Glutamatergic neuron (in vitro differentiated cells): ENCODE measurements at places on chromosomes 6 and 20.

- no peaks in the 10 kb centered on the region for H3K4me1 ChIP-seq
- no peaks in the 10 kb centered on the region for H3K36me3 ChIP-seq
- no peak overlapping the region for H3K27ac ChIP-seq
- no peaks in the 10 kb centered on the region for H3K27me3 ChIP-seq
- no peak overlapping the region for H3K4me3 ChIP-seq
These were observed 106.5 kb downstream of the HTR1B start for GRCh38 chr6:77356821-77357220.

- H3K4me3 ChIP-seq: no peak overlapping the region
- no peaks in the 10 kb centered on the region for H3K4me1 ChIP-seq
- peaks cover 9% of the 10 kb centered on the region for H3K27me3 ChIP-seq
- no peak overlapping the region for H3K27ac ChIP-seq
- DNase-seq: no peak
These were observed 23.0 kb downstream of the CEBPB start for GRCh38 chr20:50213531-50214106.

- peaks cover 19% of the 10 kb centered on the region for H3K36me3 ChIP-seq
- no peaks in the 10 kb centered on the region for H3K27me3 ChIP-seq
- DNase-seq: no peak
- no peak overlapping the region for H3K4me3 ChIP-seq
- H3K4me1 ChIP-seq: no peaks in the 10 kb centered on the region
These were observed 28.9 kb downstream of the TREM1 start for GRCh38 chr6:41257369-41258195.

DNA sequence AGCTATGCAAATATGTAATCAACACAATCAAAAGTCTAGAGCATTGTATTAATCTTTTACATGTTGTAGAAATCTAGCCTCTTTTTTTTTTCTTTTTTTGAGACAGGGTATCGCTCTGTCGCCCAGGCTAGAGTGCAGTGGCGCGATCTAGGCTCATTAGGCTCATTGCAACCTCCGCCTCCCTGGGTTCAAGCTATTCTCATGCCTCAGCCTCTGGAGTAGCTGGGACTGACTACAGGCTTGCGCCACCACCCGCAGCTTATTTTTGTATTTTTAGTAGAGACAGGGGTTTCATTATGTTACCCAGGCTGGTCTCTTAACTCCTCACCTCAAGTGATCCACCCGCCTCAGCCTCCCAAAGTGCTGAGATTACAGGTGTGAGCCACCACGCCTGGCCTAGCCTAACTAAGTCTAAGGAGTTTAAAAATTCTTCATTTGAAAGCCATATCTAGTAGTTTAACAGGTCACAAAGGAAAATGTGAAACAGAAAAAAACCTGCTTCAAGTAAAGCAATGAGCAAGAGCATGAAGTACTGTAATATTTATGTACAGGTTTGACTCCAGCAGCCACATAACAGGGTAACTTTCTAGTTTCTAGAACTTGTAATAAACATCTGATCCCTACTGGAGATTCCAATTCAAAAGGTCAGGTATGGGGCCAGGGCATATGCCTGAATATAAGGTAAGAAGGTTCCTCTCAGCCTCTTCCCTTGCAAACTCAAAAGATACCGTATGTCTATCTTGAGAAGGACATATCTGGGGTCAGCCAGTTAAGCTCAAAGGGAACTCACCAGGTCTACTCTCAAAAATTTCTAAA, 4.4 kb downstream of the CPNE1 start:
- no peaks in the 10 kb centered on the region for H3K36me3 ChIP-seq
- DNase-seq: no peak
- no peak overlapping the region for H3K4me3 ChIP-seq

DNA sequence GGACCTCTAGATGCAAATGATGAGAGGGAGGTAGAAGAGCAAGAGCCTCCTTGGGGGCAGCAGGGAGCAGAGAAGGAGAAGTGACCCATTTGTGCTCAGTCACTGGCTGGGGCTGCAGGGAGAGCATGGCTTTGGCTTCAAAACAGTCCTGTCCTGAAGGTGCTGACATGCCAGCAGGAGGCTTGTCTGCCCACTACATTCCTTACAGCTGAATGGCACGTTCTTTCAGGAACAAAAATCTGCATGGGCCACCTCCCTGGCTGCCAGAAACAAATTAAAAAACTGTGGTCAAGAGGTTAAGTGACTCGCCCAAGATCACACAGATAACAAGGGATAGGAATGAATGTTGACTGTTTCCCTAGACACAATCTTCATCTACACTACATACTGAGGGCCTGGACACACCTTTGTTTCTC, 188.8 kb downstream of the HIVEP2 start:
- no peak for DNase-seq
- no peak overlapping the region for H3K27ac ChIP-seq
- H3K36me3 ChIP-seq: no peaks in the 10 kb centered on the region
- no peak overlapping the region for H3K4me3 ChIP-seq

DNA sequence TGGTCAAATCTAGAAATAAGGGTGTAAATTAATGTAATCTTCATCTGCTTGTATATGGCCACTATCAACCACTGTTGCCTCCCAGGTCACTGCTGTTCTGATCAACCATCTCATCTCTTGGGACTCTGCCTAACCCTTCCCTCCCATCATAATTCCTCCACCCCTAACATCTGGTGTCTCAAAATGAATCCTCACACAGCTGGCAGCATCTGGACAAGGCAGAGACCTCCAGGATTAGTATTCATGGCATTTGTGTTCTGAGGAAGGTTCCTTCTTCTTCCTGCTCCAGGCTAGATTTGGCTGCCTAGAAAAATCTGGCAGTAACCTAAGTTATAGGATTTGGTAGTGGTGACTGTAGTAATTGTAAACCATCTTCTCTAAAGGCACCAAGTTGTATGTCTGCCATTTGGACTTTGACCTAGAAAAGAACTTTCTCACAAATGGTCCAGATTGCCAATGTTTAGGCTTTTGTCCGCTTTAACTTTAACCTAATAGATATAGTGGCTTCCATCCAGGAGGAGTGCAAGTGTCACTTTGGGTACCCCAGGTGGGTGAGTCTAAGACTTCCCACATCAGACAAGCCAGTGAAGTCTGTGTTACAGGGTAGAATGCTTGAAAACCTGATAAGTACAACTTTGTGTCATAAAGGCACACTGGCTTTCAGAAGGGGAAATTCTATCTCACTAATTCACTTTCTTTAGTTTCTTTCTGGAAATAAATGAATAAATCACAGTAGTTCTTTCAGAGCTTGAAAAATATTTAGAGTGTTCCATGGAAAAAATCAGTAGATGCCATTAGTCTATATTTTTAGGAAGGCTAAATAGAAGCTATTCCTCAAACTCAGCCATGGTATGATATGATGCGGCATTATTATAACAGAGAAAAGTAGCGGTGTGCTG, 3.0 kb upstream of the PHACTR2 start:
- H3K27ac ChIP-seq: no peak overlapping the region
- H3K4me3 ChIP-seq: no peak overlapping the region
- peaks cover 5% of the 10 kb centered on the region for H3K36me3 ChIP-seq
- H3K27me3 ChIP-seq: peaks cover 4% of the 10 kb centered on the region
- no peak for DNase-seq

DNA sequence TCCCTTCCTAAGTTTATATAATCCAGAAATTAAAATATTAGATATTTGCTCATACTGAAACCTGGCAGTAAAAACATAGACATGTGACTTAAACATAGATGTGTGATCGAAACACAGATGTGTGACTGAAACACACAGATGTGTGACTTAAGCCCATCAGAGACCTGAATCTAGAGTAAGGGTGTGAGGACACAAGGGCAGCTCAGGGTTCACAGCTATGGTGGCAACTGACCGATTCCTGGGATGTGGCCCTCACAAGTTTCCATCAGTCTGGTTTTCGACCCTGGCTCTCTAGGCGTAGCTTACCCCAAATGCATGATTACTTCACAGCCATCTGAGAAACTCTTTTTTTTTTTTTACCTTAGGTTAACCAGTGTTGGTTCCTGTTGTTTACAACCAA, 137.0 kb downstream of the NRN1 start:
- H3K27ac ChIP-seq: no peak overlapping the region
- H3K4me3 ChIP-seq: no peak overlapping the region
- peaks cover 15% of the 10 kb centered on the region for H3K36me3 ChIP-seq
- no peak for DNase-seq
- H3K4me1 ChIP-seq: peaks cover 10% of the 10 kb centered on the region

DNA sequence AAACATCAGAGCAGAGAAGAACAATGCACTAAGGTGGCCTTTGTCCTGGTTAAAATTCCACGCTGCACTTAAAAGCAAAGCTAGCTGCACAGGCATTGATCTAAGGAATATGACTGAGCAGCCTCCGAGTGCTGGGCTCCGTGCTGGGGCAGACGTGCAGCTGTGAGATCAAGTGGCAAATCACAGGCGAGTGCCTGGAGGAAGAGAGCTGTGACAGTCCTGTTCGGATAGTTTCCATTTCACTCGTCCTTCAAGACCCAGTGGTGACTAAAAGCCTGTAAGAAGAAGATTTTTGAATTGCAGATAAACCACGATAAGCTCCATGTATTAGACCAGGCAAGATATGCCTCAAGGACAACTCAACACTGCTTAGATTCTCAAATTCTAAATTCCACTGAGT, 247.9 kb downstream of the ANKRD60 start:
- no peak overlapping the region for H3K4me3 ChIP-seq
- no peak overlapping the region for H3K27ac ChIP-seq
- H3K4me1 ChIP-seq: peaks cover 31% of the 10 kb centered on the region
- H3K27me3 ChIP-seq: peaks cover 8% of the 10 kb centered on the region
- no peaks in the 10 kb centered on the region for H3K36me3 ChIP-seq

DNA sequence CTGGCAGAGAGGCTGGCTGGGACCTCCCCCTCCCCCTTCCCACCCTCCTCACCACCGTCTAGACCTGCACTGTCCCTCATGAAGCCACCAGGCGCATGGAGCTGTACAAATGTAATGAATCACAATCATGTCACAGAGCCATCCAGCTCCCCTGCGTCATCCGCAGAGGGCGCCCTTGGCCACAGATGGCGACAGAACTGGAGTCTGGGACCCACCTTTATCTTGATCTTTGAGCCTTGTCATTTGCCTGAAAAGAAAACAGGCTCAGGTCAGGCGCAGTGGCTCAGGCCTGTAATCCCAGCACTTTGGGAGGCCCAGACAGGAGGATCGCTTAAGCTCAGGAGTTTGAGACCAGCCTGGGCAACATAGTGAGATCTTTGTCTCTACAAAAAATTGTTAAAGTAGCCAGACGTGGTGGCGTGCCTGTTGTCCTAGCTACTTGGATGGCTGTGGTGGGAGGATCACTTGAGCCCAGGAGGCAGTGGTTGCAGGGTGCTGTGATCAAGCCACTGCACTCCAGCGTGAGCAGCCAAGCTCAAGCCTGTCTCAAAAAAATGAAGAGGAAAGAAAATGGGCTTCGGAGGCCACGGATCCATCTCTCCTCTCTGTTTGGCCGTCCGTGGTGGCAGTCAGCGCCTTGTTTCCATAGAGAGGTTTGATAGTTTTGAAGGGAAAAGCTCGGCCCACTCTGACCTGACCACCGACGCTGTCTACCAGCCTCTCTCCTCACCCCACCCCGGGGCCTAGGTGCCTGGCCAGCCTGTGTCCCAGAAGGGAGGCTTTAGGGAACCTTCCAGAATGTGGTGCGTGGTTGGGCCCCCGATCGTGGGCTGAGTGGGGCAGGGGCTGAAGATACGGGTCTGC, 6.2 kb downstream of the COL9A3 start:
- peaks cover 12% of the 10 kb centered on the region for H3K4me1 ChIP-seq
- H3K36me3 ChIP-seq: no peaks in the 10 kb centered on the region
- DNase-seq: peak; percentile 74

- H3K27me3 ChIP-seq: peaks cover 21% of the 10 kb centered on the region
- peak overlapping the region; percentile 100 for H3K27ac ChIP-seq
- H3K36me3 ChIP-seq: no peaks in the 10 kb centered on the region
- H3K4me1 ChIP-seq: peaks cover 29% of the 10 kb centered on the region
- H3K4me3 ChIP-seq: peak overlapping the region; percentile 78
- peak; percentile 55 for DNase-seq
These were observed 2.2 kb upstream of the ARID1B start for GRCh38 chr6:156774863-156775405.

- H3K36me3 ChIP-seq: peaks cover 7% of the 10 kb centered on the region
- H3K27me3 ChIP-seq: no peaks in the 10 kb centered on the region
- H3K4me3 ChIP-seq: no peak overlapping the region
- H3K27ac ChIP-seq: no peak overlapping the region
These were observed 64.5 kb downstream of the THBS2 start for GRCh38 chr6:169189182-169189581.

DNA sequence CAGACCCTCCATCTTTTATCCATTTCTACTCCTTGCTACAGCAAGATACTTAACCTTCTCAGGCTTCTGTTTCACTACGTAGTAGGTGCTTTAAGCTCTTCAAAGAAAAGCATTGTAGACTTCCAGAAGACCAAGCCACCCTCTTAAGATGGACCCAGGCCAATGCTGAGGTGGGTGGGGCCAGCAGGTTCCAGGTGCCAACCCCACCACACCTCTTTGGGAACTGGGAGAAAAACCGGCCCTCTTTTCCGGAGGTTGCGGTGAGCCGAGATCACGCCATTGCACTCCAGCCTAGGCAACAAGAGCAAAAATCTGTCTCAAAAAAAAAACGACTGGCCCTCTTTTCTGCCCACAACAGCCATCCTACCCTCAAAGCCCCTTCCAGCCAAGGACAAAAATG, 10.6 kb upstream of the HMGA1 start:
- H3K4me1 ChIP-seq: peaks cover 4% of the 10 kb centered on the region
- H3K4me3 ChIP-seq: no peak overlapping the region
- H3K36me3 ChIP-seq: no peaks in the 10 kb centered on the region

GRCh38 chr6:142833054-142833453, 111.9 kb downstream of the HIVEP2 start:
- no peak overlapping the region for H3K4me3 ChIP-seq
- no peak for DNase-seq
- no peaks in the 10 kb centered on the region for H3K36me3 ChIP-seq
- H3K27me3 ChIP-seq: no peaks in the 10 kb centered on the region
- peaks cover 1% of the 10 kb centered on the region for H3K4me1 ChIP-seq

- H3K4me3 ChIP-seq: no peak overlapping the region
- H3K27me3 ChIP-seq: peaks cover 28% of the 10 kb centered on the region
- DNase-seq: no peak
- no peak overlapping the region for H3K27ac ChIP-seq
- H3K36me3 ChIP-seq: peaks cover 18% of the 10 kb centered on the region
These were observed 119.2 kb downstream of the TOX2 start for GRCh38 chr20:44033873-44034272.

DNA sequence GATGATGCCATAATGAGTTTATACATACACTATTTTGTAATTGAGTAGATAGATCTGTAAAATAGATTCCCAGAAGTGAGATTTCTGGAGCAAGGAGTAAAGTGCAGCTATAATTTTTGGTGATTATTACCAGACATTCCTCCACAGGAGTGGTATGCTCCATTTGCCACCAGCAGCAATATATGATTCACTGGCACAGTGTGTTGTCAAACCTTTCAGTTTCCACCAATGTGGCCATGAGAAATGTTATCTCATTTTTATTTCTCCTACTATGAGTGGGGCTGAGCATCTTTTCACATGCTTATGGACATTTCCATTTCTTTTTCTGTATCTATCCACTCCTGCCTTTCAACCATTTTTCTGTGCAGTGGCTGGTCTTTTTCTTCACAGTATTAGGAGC, 70.5 kb downstream of the GPR63 start:
- H3K4me1 ChIP-seq: no peaks in the 10 kb centered on the region
- H3K27ac ChIP-seq: no peak overlapping the region
- DNase-seq: no peak
- H3K36me3 ChIP-seq: peaks cover 6% of the 10 kb centered on the region
- H3K27me3 ChIP-seq: no peaks in the 10 kb centered on the region

GRCh38 chr6:39251406-39251805, 22.1 kb upstream of the KCNK5 start:
- H3K27ac ChIP-seq: no peak overlapping the region
- H3K4me3 ChIP-seq: no peak overlapping the region
- no peak for DNase-seq
- H3K27me3 ChIP-seq: peaks cover 3% of the 10 kb centered on the region

- no peak overlapping the region for H3K4me3 ChIP-seq
- no peaks in the 10 kb centered on the region for H3K36me3 ChIP-seq
- H3K4me1 ChIP-seq: peaks cover 30% of the 10 kb centered on the region
- H3K27me3 ChIP-seq: no peaks in the 10 kb centered on the region
- no peak overlapping the region for H3K27ac ChIP-seq
These were observed 91.5 kb downstream of the HIVEP2 start for GRCh38 chr6:142853244-142854180.
